Mesothelial cell of epicardium (in vitro differentiated cells): ENCODE measurements at places on chromosomes 1 and 21.

DNA sequence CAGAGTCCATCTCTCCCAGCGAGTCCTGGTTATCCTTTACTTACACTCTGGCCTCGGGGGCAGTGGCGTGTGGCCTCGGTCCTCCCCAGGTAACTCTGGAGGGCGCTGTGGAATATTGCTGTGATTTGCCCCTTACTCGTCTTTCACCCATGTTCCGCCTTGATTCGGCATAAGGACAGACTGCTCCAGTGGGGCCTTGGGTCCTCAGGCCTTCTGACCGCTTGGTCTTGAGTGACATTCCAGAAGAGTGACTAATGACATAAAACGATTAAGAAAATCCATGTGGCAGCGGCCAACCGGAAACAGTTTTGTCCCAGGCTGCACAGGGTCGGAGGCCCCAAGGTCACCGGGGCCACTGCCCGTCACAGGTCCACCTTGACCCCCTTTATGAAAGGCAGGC is 11.0 kb downstream of the ICMT start:
- no peak for DNase-seq

- DNase-seq, result no peak
Measured at GRCh38 chr1:51044834-51045233, 57.2 kb upstream of the C1orf185 start.

- no peak for DNase-seq
Measured at GRCh38 chr1:206854401-206855129, 10.9 kb upstream of the IL20 start.

GRCh38 chr1:114715952-114716303 is 643 bp downstream of the NRAS start:
- no peak for DNase-seq

DNA sequence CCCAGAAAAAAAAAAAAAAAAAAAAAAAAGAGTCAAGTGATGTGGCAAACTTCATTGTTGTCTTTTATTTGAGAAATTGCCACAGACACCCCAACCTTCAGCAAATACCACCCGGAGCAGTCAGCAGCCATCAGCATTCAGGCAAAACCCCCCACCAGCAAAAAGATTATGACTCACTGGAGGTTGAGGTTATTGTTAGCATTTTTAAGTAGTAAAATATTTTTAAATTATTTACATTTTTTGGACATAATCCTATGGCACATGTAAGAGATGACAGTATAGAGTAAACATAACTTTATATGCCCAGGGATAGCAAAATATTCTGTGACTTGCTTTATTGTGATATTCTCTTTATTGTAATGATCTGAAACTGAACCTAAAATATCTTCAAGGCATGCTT is 95.6 kb downstream of the CENPF start:
- DNase-seq, result no peak

DNA sequence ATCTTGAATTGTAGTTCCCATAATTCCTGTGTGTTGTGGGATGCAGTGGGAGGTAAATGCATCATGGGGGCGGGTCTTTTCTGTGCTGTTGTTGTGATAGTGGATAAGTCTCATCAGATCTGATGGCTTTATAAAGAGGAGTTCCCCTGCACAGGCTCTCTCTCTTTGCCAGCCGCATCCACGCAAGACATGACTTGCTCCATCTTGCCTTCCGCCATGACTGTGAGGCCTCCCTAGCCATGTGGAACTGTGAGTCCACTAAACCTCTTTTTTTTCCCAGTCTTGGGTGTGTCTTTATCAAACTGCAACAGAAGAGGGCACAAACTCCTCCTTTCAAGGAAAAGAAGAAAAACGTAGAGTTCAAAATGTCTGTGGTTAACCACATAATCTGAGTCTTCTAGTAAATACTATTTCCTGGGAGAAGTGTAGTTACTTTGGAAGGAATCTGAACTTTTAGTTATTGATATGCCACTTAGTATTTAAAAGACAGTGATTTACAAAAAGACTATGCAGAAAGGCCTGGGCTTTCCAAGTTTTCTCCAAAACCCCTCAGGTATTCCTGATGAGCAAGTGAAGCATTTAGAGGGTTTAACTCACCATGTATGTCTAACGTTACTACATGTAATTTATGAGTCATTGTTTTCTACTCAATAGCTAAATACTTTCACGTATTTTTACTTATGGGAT is 10.0 kb downstream of the ADAMTS1 start:
- no peak for DNase-seq
